ENCODE measurements at places on chromosomes 16 and 17. TPM values are rescaled to one million over a fixed set of nuclear protein-coding genes. Genes with fewer than 3 reads are reported as not detected.

DNA sequence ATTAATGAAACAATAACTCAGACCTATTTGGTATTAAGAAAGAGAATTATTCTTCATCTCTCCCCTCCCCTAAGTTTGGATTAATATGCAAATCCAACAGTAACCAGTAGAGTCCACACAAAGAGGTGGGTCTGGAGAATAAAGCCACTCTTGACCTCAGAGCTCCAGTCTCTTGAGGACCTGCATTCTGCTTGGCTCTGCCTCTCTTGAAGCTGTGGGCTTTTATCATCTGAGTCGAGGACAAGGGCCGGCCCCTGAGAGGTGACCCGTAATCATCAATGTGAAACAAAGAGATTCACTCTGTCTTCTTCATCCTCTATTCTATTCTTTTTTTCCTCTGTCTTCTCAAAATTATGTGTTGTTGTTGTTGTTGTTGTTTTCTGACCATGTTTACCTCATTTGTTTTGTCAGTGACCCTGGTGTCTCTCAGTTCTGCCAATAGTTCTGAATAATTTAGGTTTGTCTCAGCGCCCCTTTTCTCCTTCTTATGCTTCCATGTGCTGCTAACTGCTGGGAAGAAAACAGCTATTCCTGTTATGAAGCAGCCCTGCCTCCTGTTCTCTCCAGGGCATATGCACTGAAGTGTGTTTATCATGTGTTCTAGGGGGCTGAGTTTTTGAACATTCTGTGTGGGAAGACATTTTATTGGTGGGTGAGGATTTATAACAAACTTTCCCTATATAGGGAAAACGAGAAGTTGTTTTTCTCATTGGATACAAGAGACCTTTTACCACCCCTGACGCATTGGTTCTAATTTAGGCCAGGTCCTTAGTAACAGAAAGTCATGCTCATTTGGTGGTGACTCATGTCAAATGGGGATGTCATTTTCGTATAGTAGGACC is 135.8 kb downstream of the TRIM37 start:
- DNase-seq = no peak

GRCh38 chr16:88812513-88813268 is 963 bp upstream of the APRT start:
- DNase-seq = no peak

GRCh38 chr16:73753931-73754330 is 542.7 kb upstream of the PSMD7 start:
- DNase-seq = no peak

Gene SPAG5
- total RNA-seq = 45.2 TPM

DNA sequence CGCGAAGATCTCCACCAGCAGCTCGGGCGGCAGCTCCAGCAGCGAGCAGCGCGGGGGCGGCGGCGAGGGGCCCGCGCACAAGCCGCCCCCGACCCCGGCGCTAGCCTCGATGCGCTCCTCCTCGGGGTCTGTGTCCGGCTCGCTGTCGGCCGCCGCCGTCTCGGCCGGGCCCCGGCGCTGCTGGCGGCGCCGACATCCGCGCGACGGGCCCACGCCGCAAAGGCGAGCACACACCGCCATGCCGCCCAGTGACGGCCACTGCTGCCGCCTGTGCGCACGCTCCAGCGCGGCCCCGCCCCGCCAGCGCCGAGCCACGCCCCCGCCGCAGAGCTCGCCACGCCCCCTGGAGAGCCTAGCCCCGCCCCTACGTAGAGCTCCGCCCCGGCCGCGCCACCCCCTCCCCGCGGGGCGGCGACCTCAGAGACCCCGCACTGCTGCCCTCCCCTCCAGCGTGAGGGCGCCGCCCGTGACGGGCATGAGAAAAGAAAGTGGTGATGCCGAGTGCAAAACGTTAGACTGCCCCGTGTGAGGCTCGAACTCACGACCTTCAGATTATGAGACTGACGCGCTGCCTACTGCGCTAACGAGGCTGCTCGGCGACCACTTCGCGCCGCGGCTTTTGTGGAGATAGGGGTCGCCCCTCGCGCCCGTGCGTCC is at the start of gene FBXO31:
TSS of gene FBXO31 (minus strand) at position 272 of the 657 bp plus-strand sequence. CDS start at position 240, 32 bp downstream.
- peak; percentile 88 for DNase-seq

- DNase-seq = no peak
Observed at GRCh38 chr16:49825041-49825440, 30.9 kb downstream of the ZNF423 start.

DNA sequence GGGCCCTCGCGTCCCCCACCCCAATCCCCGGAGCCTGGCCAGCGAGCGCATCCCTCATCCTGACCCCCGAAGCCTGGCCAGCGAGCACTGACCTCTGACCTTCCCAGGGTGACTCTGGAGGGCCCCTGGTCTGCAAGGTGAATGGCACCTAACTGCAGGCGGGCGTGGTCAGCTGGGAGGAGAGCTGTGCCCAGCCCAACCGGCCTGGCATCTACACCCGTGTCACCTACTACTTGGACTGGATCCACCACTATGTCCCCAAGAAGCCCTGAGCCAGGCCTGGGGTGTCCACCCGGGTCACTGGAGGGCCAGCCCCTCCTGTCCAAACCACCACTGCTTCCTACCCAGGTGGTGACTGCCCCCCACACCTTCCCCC is 2.3 kb downstream of the TPSD1 start:
- no peak for DNase-seq

Gene TMEM114
- not detected for total RNA-seq

Gene G6PC1
- total RNA-seq = not detected

DNA sequence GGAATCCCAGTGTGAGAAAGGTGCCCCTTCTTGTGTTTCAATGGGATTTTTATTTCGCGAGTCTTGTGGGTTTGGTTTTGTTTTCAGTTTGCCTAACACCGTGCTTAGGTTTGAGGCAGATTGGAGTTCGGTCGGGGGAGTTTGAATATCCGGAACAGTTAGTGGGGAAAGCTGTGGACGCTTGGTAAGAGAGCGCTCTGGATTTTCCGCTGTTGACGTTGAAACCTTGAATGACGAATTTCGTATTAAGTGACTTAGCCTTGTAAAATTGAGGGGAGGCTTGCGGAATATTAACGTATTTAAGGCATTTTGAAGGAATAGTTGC is 567 bp downstream of the UBB start:
- DNase-seq = no peak

DNA sequence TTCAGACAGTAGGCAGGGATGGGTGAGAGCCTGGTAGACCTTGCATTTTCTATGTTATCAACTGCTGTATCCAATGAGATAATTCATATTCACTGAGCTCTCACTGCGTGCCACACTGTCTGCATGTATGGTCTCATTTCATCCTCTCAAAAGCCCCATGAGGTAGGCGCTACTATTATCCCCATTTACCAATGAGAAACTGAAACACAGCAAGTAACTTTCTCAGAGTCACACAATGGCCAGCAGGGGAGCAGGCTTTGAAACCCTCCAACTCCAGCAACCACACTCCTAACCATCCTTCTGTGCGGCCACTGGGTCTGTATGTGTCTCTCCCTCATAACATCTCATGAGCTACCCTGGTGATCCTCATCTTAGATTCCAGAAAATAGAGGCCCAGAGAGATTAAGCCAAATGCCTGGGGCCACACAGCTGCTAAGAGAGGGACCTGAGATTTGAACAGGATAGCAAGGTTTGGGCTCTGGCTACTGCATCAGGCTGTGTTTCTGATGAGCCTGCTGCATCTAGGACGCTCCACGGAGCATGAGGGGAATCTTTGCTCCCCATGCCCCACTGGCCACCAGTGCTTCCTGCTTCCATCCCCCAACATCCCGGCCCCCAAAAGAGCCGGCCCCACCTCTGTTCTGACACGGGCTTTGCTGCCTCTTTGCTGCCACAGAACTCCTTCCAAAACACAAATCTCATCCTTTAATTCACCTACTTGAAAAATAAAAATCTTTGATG is 3.2 kb downstream of the CCR7 start:
- peak; percentile 20 for DNase-seq

DNA sequence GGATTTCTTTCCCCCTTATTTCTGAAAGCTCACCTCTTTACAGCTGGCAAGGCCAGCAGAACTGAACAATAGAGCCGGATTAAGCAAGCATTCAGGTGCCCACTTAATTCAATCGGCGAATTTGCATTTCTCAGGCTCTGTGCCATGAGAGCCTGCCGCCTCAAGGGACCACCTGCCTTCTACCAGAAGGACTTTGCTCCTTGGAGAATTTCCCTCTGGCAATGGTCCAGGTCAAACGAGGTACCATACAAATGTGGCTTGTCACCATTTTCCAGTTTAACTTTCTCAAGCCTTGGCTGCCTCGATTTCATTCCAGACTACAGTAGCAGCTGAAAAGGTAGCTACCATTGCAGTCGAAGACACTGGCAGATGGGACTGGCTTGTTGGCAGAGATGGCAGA is 534.0 kb downstream of the MAF start:
- no peak for DNase-seq

Gene NDUFAB1
- total RNA-seq = 61.0 TPM

DNA sequence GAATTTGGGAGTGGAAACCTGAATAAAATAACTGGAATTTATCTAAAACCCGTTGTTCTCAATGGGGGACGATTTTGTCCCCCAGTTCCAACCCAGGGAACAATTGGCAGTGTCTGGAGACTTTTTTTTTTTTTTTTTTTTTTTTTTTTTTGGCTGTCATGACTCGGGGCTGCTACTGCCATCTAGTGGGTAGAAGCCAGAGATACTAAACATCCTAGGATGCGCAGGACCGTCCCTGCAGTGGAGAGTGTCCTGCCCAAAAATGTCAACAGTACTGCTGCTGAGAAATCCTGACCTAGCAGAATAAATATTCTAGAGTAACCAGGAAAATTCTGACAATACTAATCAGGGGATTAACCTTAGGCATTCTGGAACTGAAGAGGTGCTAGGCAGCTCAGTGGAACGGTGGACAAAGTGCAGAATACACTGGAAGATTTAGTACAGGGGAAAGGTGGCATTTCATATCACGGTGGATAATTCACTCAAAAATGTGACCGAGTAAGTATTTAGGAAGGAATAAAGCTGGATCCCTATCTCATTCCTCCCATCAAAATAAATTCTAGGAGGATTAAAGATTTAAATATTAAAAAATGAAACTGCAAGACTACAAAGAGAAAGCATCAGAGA is 107.6 kb downstream of the SPECC1 start:
- peak; percentile 47 for DNase-seq

Gene ERAL1
- 43.4 TPM for total RNA-seq

DNA sequence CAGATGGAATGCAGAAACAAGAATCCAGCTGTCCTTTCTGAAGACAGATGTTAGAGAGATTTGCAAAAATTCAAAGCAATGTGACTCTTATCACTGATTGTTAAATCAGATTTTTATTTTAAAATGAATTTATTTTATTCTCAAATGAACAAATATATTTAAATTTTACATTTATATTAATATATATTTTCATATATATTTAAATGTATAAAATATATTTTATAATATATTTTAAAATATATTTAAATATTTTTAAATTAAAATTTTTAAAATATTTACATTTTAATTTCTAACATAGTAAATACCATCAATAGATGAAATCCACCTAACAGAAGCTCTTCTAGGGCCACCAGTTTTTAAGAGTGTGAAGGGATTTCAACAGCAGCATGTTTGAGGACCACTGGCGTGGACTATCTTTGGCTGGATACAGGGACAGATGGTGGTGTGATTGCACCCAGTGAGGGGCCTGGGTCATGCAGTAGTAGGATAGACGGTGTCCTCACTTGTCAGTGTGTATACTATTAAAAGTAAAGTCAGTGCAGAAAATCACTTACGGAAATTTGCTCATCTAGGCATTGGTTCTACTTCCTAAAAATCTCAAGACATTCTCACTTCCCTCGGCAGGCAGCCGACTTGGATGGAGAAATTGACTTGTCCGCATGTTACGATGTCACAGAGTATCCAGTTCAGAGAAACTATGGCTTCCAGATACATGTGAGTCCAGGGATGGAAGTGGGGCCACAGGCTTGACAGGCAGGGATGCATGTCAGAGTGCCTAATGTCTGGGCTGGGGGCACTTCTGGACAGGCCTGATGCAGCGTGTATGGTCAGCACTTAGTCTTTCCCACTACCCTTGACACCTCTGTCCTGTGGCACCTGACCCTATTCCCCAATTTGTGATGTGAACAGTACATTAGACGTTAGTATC is 56.3 kb downstream of the PLD6 start:
- DNase-seq = no peak

Gene KRTAP4-9
- total RNA-seq = not detected

Gene RASD1
- 2.1 TPM for total RNA-seq

GRCh38 chr17:80036715-80037477 is 454 bp downstream of the CCDC40 start:
- DNase-seq = peak; percentile 59

Gene KRT39
- total RNA-seq = not detected
